ENCODE measurements at places on chromosomes 7 and 10.

- DNase-seq: no peak
These were observed 159.8 kb downstream of the WNT2 start for GRCh38 chr7:117163101-117163500.

DNA sequence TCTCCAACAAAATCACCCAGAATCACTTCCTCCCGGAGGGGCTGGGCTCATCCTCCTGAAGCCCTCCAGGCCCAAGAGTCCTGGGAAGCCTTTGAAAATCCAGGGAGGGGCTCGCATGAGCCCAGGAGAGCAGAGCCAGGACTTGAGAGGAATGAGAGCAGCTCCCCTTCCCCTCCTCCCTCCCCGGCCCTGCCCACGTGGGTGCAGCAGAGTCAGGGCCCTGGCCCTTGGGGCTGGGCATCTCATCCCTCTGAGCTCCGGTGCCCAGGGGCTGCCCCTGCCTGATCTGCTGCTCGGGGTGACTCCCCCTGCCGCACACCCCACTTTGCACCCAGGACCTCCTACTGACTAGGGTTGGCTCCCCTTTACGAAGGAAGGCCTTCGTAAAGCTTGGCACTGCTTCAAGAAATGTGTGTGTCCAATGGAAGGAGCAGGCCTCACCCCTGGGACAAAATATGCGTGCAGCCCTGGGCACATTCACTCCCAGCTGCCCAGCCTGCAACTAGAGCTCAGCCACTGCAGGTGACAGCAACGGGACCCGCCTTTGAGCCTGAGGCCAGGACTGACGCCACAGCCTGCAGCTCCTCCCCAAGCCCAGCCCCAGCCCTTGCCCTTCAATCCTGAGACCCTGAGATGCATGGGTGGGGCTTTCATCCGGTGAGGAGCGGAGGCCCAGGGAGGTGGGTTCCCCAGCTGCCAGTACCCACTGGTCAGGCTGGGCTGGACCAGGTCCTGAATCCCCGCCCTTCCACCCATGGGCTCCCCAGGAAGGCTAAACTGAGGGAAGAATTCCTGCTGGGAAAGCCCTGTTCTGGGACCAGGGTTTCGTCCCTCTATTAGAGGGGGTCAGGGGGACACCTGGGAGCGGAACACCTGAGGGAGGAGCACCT lies 21.8 kb downstream of the PWWP2B start:
- peak; percentile 94 for DNase-seq

GRCh38 chr10:129958629-129959543 lies 5.2 kb downstream of the EBF3 start:
- DNase-seq: no peak

DNA sequence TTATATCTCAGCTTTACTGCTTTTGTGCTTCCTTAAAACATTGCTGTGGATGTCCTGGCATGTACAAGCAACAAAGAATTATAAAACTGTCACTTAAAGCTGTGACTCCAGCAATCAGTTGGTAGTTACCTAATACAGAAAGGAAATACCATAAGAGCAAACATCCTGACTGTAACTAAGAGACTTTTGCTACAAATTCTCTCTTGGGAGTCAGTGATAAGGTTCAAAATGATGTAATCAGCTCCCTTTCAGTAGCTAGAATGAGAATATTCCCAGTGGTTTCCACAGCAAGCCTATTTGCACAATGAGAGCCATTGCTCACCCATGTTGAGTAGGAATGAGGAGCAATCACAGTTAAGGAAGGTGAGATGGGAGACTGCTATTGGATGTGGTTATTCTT lies 7.6 kb downstream of the PNLIPRP1 start:
- DNase-seq: no peak

- peak; percentile 10 for DNase-seq
These were observed 312.4 kb downstream of the KCNMA1 start for GRCh38 chr10:77325233-77325537.

- no peak for DNase-seq
These were observed 447.6 kb downstream of the TFEC start for GRCh38 chr7:115582956-115583355.

- DNase-seq: no peak
These were observed 23.5 kb downstream of the CREB5 start for GRCh38 chr7:28435732-28436378.

DNA sequence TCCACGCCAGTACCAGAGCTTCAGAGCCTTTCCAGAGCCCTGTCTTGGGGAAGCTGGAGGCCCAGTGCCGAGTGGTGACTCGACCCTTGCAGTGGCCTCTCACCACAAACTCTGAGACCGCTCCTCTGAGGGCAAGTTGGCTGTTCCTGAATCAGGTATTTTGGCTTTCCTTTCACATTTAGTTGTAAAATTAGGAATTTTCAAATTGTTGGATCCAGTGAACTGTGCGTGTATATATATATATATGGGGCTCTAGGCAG lies 128.7 kb upstream of the UNC5B start:
- DNase-seq: no peak

DNA sequence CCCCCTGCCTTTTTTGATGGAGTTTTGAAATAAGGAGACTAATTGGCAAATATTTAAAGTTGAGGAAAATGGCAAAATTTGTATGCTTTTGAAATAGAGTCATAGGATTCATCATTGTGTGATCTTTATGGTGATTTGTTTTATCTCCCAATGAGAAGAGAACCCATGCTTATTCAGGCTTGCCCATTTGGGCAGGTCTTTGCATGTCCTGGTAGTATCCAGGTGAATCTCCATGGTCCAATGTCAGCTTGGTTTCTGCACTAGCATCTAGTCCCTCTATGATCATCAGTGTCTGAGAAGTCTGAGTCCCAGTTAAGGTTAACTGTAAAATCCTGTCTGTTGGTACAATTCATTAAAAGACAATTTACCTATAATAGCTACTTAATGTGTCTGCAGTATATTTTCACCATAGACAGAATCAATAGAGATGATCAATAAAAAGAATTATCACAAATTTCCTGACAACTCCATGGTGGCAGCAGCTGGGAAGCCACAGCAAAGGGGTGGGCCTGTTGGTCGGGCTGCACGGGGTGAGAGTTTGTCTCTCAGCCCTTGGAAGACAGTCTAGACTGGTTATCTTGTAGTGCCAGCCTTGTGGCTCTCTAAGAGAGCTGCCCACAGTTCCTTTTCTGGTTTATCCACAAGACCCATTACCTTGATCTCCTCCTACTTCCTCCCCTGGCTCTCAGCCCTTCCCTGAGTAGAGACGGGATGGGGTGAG lies 22.2 kb upstream of the BMPER start:
- DNase-seq: no peak

DNA sequence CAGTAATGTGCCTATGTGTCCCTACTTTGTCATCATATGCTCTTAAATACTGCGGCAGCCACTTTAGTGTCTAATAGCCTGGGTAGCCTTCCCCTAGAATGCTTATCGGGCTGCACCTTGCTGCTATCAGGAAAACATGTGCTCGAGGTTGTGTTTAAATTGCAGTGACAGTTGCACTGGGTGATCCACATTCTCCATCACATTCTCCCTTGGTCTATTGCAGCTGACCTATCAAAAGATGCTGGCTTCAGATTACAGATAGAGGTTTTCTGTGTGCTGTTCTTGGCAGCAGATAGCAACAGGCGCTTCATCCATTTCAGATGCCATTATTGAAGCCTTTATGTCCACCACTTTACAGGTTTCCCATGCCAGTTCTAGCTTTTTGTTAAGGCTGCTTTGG lies 130.1 kb upstream of the MDFIC start:
- DNase-seq: no peak

DNA sequence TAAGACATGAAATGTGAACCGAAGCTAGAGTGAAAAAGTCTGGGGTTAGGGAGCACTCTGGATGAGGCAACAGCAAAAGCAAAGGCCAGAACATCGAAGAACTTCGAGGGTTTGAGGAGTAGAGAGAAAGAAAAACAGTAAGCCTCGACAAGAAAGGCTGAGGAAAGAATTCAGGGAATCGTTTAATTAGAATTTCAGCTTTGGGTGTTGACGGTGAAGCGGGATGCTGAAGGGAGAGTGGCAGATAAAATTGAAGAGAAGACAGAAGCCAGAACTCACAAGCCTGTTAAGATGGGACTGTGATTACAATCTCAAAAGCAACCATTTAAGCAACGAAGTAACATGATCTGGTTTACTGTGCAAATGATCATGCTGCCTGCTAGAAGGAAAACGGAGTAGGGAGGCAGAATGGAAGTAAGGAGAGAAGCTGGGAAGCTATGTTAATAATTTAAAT lies 2.1 kb downstream of the TRDMT1 start:
- no peak for DNase-seq

DNA sequence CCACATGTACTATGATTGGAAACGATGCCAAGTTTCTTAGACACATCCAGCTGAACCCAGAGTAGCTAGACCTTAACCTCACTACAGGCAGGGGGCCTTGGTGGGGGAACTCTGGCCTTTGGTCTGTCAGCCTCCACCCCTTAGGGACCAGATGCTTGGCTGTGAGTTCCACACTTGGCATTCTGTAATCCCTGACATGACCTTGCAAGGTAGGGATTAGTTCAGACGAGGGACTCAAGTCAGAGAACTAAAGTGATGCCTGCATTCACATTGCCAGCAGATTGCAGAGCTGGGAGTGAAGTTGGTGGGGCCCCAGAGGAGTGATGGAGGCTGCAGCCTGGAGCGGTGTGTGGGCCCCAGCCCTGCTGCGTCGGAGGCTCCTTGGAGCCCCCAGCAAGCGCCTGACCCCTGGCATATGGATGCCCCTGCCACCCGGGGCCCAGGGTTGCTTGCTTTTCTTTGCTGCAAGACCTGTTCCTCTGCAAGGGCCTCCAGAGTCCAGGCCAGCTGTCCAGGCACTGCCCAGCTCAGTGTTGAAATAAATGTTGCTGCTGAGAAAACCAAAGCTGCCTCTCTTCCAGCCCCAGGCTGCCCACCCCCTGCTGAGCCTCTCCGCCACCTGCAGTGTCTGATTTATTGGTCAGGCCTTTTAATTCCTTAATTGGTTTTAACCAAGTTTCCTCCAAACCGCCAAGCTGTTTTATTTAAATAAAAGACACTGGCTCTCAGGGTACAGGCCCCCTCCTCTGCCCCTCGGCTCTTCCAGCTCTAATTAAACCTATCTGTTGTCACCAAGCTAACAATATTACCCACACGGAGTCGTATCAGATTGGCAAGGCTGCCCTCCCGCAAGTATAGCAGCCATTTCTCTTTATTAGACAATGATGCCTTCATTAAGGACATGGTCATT lies 4.7 kb downstream of the NPTX2 start:
- DNase-seq: no peak

GRCh38 chr7:43211286-43211685 lies 98.8 kb downstream of the HECW1 start:
- DNase-seq: no peak

DNA sequence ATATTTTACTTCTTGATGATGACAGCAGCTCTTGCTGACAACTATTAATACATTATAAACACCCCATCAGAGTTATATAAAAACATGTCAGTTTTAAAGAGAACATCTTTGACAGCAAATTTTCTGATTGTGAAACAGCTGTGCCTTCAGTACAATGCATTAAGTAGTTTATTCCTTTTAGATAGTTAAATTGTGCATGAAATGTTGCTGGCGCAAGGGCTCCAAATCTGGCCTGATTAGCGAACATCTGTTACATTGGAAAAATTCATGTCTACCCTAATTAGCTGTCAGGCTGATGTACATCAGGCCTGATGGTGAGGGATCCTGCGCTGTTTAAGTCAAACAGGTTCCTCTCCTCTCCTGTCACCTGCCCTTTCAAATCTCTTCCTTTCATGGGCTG lies 171.9 kb upstream of the SP8 start:
- DNase-seq: no peak

GRCh38 chr7:98557538-98558031 lies 59.5 kb upstream of the NPTX2 start:
- DNase-seq: no peak

GRCh38 chr7:86961686-86962085 lies 97.8 kb downstream of the ELAPOR2 start:
- no peak for DNase-seq

DNA sequence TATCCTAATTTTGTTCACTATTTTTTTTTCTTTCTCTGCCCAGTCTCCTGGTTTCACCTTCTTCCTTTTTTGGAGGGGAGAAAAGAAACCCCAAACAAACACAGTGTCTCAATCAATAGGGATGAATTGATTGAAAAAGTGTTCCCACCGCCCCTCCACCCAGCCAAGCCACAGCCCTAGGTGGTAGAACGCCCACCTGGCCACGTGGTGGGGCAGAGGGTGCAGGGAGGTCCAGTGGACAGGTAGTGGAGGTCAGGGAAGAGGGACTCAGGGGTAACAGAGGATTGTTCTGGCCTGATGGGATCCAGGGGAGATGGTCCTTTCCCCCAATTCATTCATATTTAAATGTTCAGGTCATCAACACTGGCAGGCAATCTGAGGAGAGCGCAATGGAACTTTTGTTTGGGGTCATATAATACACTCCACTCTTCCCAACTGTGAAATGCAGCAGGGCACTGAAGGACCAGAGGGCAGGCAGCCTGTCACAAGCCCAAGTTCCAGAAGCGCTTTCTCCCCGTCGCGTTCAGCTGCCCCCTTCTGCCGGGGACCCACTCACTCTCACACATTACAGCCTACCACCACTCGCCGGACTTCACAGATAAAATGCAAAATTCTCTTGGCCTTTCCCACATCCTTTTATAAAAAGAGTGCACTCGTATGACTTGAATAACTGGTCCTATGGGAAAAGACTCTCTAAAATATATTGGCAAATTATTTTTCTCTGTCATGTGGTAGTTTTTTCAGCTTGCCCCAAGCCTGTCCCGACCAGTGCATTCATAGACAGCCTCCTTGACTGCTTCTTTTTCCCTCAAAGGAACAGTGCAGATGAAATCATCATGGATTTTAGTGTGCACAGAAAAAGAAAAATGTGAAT lies 1.6 kb downstream of the INHBA start:
- no peak for DNase-seq

DNA sequence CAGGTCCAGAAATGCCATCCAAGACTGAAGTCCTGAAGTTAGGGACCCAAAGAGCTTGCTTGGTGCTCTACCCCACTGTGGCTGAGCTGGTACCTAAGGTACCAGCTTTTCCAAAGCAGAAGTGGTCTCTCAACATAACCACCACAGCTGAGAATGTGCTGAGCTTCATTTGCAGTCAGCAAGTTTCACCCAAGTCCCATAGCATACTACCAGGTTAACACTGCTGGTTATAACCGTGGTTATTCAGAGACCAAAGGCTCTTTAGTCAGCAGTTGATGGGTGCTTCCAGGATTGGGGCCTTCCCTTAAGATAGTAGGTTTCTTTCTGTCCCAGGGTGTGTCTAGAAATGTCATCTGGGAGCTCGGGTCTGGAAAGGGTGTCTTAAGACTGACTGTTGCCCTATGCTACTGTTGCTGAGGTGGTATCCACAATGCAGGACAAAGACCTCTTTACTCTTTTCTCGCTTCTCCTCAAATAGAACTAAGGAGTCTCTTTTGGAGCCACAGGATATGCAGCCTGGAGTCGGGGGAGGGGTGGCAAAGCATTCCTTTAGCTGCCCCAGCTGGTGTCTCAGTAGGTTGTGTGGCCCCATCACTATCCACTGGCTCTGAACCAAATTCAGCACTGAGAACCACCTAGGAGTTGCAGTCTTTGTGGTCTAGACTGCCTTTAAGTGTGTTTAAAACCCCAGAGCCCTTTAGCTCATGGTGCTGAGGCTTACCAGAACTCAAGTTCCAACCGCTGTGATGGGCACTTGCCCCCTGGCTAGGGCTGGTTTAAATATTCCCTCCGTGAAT lies 354.9 kb upstream of the SEMA3C start:
- DNase-seq: no peak

Measured in small intestine (tissue), 16 donors.